ENCODE measurements at places on chromosomes 5 and 9. TPM values are rescaled to one million over a fixed set of nuclear protein-coding genes. Genes with fewer than 3 reads are reported as not detected.

Gene EFCAB9
- not detected for total RNA-seq

Gene CCDC192
- not detected for total RNA-seq

Gene FIBCD1
- 1.5 TPM for total RNA-seq

Gene P4HA2
- 574 TPM for total RNA-seq

Gene FXN
- 1.9 TPM for total RNA-seq

Gene PFN3
- not detected for total RNA-seq

Gene SLC45A2
- total RNA-seq, result 0.14 TPM

Gene ADAMTS6
- total RNA-seq, result 58.6 TPM

Gene SPATA31D4
- not detected for total RNA-seq

Gene CYFIP2
- total RNA-seq, result 8.1 TPM

Gene PCDHA10
- total RNA-seq, result 0.28 TPM

Gene ACOT12
- 0.74 TPM for total RNA-seq

Gene LYSMD3
- total RNA-seq, result 15.1 TPM

Gene C9orf152
- total RNA-seq, result not detected

Gene LCN2
- not detected for total RNA-seq

Gene IRGM
- not detected for total RNA-seq

Gene IL4
- not detected for total RNA-seq

Gene NR6A1
- total RNA-seq, result 0.14 TPM

Gene NCS1
- total RNA-seq, result 60.0 TPM

Gene TMC1
- 0.43 TPM for total RNA-seq

Gene OTP
- total RNA-seq, result not detected

Gene ENTPD2
- total RNA-seq, result not detected

Gene SYK
- total RNA-seq, result under 0.01 TPM

Gene CNTFR
- total RNA-seq, result under 0.01 TPM

Gene MELK
- total RNA-seq, result 6.0 TPM

Gene GABRA6
- total RNA-seq, result not detected

Gene SH3PXD2B
- total RNA-seq, result 27.2 TPM

Gene ZNF367
- 0.37 TPM for total RNA-seq

Gene NUTM2G
- not detected for total RNA-seq

Gene GADD45G
- 1.00 TPM for total RNA-seq

Gene MARCOL
- 8.3 TPM for total RNA-seq

Gene IFNB1
- not detected for total RNA-seq

Gene PITX1
- total RNA-seq, result 208 TPM

Measured in smooth muscle cell of bladder (primary cell).